Activated CD4-positive, alpha-beta T cell treated with anti-CD3 and anti-CD28 coated beads, Interleukin-10, Interleukin-2, amounts not matched to agents 100 ng/mL and 50 ng/mL, durations not matched to agents 16 hours and 8 hours (primary cell): ENCODE measurements at places on chromosomes 3 and 15.

DNA sequence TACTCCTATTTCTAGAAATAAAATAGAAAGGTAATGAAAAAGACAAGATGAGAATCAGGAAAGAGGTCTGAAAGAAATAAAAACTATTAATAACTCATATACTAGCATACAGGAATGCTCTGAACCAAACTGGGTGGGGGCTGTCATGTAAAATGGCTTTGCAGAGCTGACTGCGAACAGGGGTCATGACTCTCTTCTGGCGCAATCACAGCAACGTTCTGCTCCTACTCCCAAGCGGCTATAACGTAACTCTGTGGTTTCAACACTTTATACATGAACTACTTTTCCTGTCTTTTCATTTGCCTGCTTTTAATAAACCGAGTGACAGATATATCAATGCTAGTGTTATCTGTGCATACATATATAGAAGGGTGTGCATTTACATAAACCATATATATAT is 116.7 kb downstream of the DLG1 start:
- no peak for DNase-seq

GRCh38 chr3:31133541-31133940 is 239.1 kb upstream of the GADL1 start:
- DNase-seq, result no peak

DNA sequence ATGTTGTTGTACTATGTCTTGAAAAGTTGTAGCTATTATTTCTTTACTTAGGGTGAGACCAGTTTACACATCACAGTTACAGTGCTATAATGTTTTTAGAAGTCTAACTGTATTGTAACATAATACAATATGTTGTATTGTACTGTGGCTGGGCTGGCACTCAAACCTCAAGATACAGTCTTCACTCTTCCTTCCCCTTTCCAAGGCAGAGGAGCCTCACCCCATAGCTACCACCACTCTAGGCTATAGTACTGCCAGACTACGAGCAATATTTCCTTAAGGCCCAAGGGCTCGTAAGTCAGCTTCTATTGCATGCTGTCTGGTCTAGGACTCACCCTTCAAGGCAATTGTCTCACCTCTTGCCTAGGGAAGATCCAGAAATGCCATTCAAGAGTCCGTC is 597.7 kb downstream of the OTOL1 start:
- DNase-seq, result no peak

DNA sequence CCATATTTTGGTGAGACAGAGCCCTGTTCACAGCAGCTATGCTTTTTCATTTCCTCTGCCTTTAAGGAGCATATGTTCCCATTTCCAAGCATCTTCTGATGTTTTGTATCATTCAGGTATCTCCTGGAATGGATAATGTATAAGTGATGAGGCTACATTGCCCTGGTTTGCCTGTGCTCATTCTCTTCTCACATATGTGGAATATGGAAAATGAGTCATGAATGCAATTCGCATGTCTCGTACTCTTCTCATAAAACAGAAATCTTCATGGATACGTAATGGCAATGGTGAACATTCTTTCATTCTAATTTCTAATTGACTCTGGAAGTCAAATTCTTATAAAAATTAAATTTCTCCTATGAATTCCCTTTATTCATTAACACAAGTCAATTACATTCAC is 143.1 kb downstream of the CDIN1 start:
- no peak for DNase-seq

GRCh38 chr3:41489231-41489630 is 289.9 kb downstream of the CTNNB1 start:
- DNase-seq, result no peak

- DNase-seq, result no peak
Observed at GRCh38 chr3:25679166-25679565, 14.5 kb upstream of the TOP2B start.

GRCh38 chr15:45146405-45146804 is 16.6 kb downstream of the DUOX1 start:
- DNase-seq, result no peak

DNA sequence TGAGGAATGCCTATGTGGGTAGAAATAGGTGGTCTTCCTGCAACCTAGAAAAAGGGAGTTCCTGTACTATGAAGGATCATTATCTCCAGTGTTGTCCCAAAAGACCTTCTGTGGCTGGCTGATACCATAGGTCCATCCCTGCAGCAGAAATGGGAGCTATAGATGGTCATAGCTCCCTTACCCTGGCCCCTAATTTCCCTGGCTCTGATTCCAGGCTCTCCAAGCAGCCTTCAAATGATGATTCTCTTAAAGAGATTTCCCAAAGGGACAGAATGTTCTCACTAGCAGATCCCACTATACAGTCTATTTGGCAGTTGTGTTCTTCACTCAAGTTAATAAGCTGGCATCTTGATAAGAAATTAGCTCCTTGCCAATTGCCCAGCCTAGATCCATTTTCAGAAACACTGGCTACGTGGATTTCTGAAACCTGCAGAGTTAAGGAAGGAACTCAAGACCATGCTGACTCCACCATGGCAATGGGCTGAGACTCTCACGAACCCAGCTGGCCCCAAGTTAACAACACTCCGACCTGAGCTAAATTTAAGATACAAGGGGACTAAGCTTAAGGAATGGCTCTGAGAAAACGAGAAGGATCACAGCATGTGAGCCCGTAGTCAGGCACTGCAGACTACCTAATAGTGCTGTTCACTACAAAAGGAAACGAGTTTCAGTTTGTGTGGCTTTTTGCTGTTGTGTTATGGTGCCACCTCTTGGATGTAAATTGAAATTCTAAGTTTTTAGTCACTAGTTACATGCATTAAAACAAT is 11.4 kb downstream of the C15orf40 start:
- peak; percentile 69 for DNase-seq
